CD4-positive, alpha-beta T cell treated with Interleukin-4 for 4 hours (primary cell): ENCODE measurements at places on chromosomes 5 and 9.

- DNase-seq = no peak
Measured at GRCh38 chr9:127163409-127163808, 41.0 kb upstream of the ANGPTL2 start.

DNA sequence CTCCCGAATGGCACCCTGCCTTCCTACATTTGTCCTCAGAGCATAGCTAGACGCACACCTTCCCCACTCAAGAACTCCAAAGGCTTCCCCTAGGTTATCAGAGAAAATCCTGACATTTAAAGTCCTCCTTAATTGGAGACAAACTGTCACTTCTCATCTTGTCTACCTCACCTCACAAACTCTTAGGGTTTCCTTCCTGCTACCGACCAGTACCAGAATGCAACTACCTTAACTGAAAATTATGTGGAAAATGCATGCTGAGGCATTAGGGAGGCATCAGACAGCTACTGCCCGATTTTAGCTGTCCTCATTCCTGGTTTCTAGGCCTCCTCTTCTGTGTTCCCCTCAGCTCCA lies 17.9 kb upstream of the TNIP1 start:
- DNase-seq = no peak

GRCh38 chr9:136544548-136544963 lies 1.3 kb downstream of the NOTCH1 start:
- peak; percentile 33 for DNase-seq

DNA sequence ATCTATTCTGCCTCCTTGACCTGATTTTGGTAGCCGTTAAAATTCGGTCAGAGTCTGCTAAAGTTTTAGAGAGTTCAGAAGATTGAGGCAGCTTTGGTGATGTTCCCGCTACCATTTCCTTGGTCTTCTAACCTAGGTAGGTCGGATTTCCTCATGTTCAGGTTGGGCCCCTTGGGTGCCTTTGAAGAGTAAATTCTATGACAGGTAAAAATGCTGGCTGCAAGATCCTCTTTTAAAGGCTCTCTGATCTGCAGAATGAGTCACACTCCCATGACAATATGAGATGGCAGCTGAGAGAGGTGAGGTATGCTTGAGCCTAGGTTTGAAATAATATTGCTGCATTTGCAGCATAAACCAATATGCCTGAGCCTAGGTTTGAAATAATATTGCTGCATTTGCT lies 198.9 kb downstream of the TSSK1B start:
- no peak for DNase-seq

GRCh38 chr5:149745-150485 lies 41.4 kb upstream of the LRRC14B start:
- no peak for DNase-seq

DNA sequence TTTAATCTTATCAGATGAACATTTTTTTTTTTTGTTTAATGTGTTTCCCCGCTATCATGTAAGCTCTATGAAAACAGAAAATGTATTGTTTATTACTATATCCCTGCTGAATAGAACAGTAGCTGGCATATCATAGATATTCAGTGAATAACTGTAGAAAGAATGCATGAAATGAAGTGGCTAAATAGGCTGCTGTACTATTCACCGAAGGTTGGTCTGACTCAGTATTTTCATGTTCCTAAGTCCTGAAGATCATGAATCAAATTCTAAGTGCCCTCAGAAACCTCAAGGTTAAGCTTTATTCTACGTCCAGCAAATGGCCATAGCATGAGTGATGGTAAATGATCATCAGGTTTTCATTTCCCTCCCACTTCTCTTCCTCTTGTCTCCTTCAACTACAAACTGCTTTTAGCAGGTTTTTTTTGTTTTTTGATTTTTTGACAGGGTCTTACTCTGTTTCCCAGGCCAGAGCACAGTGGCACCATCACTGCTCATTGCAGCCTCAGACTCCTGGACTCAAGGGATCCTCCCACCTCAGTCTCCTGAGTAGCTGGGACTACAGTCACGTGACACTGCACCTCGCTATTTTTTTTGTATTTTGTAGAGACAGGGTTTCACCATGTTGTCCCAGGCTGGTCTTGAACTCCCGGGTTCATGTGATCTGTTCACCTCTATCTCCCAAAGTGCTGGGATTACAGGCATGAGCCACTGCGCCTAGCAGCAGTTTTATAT lies 19.1 kb upstream of the ZFAND5 start:
- DNase-seq = no peak

GRCh38 chr5:142643634-142644033 lies 42.3 kb downstream of the FGF1 start:
- no peak for DNase-seq

GRCh38 chr9:19186232-19186631 lies 44.3 kb upstream of the DENND4C start:
- DNase-seq = no peak

DNA sequence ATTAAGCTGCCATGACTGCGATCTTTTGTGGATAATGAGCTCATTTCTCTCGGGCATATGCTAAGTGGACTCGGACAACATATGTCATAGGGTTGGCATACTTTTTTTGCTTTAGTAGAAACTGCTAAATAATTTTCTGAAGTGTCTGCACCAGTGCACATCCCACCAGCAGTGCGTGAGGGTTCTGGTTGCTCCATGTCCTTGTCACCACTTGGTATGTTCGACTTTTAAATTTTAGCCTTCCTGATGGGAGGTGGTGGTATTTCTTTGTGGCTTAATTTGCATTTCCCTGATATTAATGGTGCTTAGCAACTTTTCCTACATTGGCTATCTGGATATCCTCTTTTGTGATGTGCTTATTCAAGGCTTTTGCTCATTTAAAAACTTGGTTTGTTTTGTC lies 57.8 kb upstream of the NRARP start:
- DNase-seq = no peak

DNA sequence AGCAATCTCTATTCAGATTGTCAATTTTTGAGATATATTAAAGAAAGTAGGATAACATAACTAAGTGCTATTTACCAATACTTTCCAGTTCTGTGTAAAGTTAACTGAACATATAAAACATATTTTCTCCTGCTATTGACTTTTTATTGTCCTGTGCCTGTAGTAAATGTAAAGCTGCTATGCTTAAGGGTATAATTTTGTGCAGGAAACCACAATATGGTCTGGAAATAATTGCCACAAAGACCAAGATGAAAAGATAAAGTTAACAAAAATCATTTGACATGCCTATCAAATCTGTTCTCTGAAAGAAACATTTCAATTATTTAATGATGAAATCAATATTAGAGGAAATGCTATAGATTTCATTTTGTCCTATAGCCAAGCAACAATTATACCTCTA lies 121.3 kb downstream of the FGF10 start:
- no peak for DNase-seq

DNA sequence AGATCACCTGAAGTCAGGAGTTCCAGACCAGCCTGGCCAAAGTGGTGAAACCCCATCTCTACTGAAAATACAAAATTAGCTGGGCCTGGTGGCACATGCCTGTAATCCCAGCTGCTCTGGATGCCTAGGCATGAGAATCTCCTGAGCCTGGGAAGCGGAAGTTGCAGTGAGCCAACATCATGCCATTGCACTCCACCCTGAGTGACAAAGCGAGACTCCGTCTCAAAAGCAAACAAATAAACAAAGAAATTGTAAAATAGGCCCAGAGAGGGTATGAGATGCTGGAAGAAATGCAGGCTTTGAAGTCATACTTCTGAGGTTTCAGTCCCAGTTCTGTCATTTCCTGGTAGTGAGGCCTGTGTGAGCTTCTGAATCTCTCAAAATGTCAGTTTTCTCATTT lies 5.3 kb upstream of the ARHGEF37 start:
- peak; percentile 3 for DNase-seq
